A549 treated with dexamethasone at 1 μM for 4 hours (cell line): ENCODE measurements at places on chromosomes 6 and 20. TPM values are rescaled to one million over a fixed set of nuclear protein-coding genes. Genes with fewer than 3 reads are reported as not detected.

Gene CGA
- 0.29 to 0.72 TPM (median 0.47 TPM) in 5 replicates for total RNA-seq

Gene COL11A2
- total RNA-seq = 0.51 to 0.91 TPM (median 0.81 TPM) in 5 replicates

Gene SLC17A9
- 0.04 to 0.18 TPM (median 0.08 TPM) in 5 replicates for total RNA-seq

Gene SF3B5
- total RNA-seq = 188 to 207 TPM (median 198 TPM) in 5 replicates

Gene OPN5
- not detected in 5 replicates for total RNA-seq

Gene MAFB
- total RNA-seq = 0.19 to 0.37 TPM (median 0.28 TPM) in 5 replicates

Gene MPIG6B
- total RNA-seq = not detected in 5 replicates

Gene TSHZ2
- not detected in 5 replicates for total RNA-seq

Gene FAM229B
- 6.4 to 9.3 TPM (median 8.1 TPM) in 5 replicates for total RNA-seq

Gene RAD21L1
- total RNA-seq = not detected in 5 replicates

Gene MYB
- total RNA-seq = 0.70 to 1.2 TPM (median 0.89 TPM) in 5 replicates

Gene EBF4
- total RNA-seq = 2.0 to 3.0 TPM (median 2.3 TPM) in 5 replicates

Gene CYP39A1
- total RNA-seq = 0.06 TPM in 1 of 5 replicates, not detected in the others

Gene CDH4
- total RNA-seq = 6.5 to 10.5 TPM (median 8.9 TPM) in 5 replicates
